ENCODE measurements at places on chromosomes 2 and 18. TPM values are rescaled to one million over a fixed set of nuclear protein-coding genes. Genes with fewer than 3 reads are reported as not detected.

DNA sequence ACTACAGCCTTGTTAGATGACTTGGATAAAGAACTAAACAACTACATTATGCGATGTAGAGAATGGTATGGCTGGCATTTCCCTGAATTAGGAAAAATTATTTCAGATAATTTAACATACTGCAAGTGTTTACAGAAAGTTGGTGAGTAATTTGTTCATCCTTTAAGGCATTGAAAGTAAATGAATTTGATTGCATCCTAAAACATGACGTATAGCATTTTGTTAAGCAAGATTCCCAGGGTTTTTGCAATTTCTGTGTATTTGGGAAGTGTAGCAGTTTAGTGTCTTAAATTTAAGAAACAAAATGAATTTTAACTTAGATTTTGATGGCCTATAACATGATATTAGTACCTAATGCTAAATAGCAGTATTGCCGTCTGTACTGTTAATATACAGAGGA lies 24.8 kb downstream of the NOP58 start:
- DNase-seq: no peak

GRCh38 chr2:142217804-142218203 lies 87.0 kb upstream of the LRP1B start:
- no peak for DNase-seq

DNA sequence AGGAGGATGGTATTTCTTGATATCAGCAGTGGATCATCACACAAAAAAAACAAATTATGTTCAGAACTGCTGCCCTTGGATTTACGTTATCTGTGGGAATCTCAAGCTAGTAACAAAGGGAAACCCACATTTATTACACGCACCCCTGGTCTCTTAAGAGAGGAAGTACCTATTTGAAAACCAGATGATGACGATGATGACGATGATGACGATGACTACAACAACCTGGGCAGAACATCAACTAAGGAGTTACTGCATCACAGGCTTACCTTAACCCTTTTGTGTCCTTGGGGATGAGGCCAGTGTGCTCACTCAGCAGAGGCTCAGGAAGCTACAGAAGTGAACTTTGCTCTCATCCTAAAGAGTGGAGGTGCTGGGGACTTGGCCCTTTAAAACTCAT lies 169.4 kb downstream of the FSHR start:
- DNase-seq: no peak

Gene PPM1B
- 30.4 TPM for total RNA-seq

DNA sequence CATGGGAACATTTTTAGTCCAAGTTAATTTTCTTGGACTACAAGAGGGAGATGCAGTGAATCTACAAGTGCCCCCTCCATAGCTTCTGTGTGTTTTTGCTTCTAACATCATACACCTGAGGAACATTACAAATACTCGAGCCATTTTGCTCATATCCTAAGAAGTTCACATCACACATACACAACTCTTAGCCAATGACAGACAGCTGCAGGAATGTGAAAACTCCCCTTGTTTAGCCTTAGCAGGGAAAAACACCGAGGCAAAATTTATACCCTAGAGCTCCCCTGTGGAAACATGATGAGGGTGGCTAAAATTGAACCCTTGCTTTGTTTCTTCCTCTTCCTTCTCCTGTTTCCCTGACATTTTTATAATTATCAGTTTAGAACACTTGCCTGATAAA lies 928.3 kb upstream of the NRXN1 start:
- DNase-seq: no peak

Gene UGT1A7
- total RNA-seq: not detected

DNA sequence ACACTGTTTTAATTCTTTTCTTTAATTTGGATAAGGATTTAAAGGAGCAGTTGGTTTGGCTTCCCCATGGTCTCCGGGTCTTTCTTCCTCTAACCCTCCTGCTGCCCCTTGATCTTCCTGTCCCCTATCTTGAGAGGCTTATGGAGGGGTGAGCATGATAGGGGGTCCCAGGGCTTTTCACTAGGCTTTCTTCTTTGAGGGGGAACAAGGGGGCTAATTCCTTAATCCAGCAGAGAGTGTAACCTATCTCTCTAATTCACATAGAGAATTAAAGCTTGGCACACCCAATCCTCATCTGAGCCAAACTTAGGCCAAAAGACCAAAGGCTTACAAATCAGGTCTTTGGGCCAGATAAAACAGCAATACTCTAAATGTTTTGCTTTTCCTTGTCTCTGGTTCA lies 21.5 kb upstream of the C2orf66 start:
- DNase-seq: no peak
